ENCODE measurements at places on chromosomes 12 and 14. TPM values are rescaled to one million over a fixed set of nuclear protein-coding genes. Genes with fewer than 3 reads are reported as not detected.

GRCh38 chr12:121000530-121000929 lies 15.8 kb downstream of the C12orf43 start:
- no peak overlapping the region for H3K4me3 ChIP-seq
- DNase-seq, result no peak
- H3K27ac ChIP-seq, result no peak overlapping the region
- peaks cover 51% of the 10 kb centered on the region for H3K36me3 ChIP-seq
- no peaks in the 10 kb centered on the region for H3K4me1 ChIP-seq

- H3K27ac ChIP-seq, result no peak overlapping the region
- H3K27me3 ChIP-seq, result no peaks in the 10 kb centered on the region
- no peak for DNase-seq
- peaks cover 12% of the 10 kb centered on the region for H3K36me3 ChIP-seq
- no peaks in the 10 kb centered on the region for H3K4me1 ChIP-seq
Measured at GRCh38 chr12:63805704-63806672, 26.3 kb downstream of the RXYLT1 start.

DNA sequence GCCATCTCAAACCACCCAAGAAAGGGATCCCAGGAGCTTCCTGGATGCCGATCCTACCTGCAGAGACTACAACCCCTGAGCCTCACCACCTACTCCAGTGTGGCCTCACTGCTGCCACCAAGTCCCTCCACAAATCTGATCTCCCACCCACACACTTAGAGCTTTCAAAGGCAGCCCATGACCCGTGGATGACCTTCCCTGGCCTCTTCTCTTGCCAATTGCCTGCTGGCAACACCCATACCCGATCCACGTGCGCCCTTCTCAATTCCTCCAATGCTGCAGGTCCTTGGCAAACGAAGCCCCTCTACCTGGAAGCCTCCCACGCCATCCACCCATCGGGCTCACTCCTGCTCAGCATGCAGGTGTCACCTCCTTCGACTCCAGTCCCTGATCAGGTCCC lies 30.7 kb downstream of the HVCN1 start:
- peaks cover 18% of the 10 kb centered on the region for H3K4me1 ChIP-seq
- no peak overlapping the region for H3K27ac ChIP-seq
- DNase-seq, result no peak
- peaks cover 12% of the 10 kb centered on the region for H3K36me3 ChIP-seq
- no peak overlapping the region for H3K4me3 ChIP-seq
- H3K27me3 ChIP-seq, result no peaks in the 10 kb centered on the region

DNA sequence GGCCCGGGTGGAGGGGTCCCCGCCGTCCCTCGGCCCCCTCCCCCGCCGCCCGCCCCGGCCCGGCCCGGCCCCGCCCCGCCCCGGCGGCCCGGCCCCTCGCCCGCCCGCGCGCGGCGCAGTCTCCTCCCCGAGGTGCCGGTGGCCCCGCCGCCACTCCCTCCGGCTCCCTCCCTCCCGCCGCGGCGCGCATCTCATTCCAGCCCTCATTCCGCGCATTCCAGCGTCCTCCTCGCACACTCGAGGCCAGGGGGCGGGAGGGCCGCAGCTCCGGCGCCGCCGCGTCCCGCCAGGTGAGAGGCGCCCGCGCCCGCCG lies at the start of gene TEAD4:
TEAD4 (plus strand) TSS at position 206 of the 313 bp plus-strand sequence.
- H3K4me1 ChIP-seq, result peaks cover 28% of the 10 kb centered on the region
- no peak for DNase-seq
- no peaks in the 10 kb centered on the region for H3K36me3 ChIP-seq
- H3K27ac ChIP-seq, result no peak within 1 kb of the TSS

- DNase-seq, result peak; percentile 29
- no peak overlapping the region for H3K4me3 ChIP-seq
Measured at GRCh38 chr14:76881348-76881747, 55.1 kb downstream of the LRRC74A start.

- no peaks in the 10 kb centered on the region for H3K4me1 ChIP-seq
- H3K4me3 ChIP-seq, result no peak overlapping the region
- H3K36me3 ChIP-seq, result no peaks in the 10 kb centered on the region
- no peak overlapping the region for H3K27ac ChIP-seq
- H3K27me3 ChIP-seq, result no peaks in the 10 kb centered on the region
Measured at GRCh38 chr14:36067428-36068187, 108.9 kb downstream of the PTCSC3 start.

- no peak overlapping the region for H3K27ac ChIP-seq
- H3K4me1 ChIP-seq, result no peaks in the 10 kb centered on the region
- H3K36me3 ChIP-seq, result no peaks in the 10 kb centered on the region
- H3K27me3 ChIP-seq, result no peaks in the 10 kb centered on the region
- DNase-seq, result no peak
- H3K4me3 ChIP-seq, result no peak overlapping the region
Measured at GRCh38 chr14:30855345-30856037, 18.9 kb upstream of the COCH start.

GRCh38 chr12:118448341-118448740 lies 72.0 kb downstream of the SUDS3 start:
- H3K27ac ChIP-seq, result no peak overlapping the region
- no peaks in the 10 kb centered on the region for H3K27me3 ChIP-seq
- DNase-seq, result no peak
- no peaks in the 10 kb centered on the region for H3K36me3 ChIP-seq
- no peak overlapping the region for H3K4me3 ChIP-seq
- H3K4me1 ChIP-seq, result no peaks in the 10 kb centered on the region

Gene MIPOL1
- 3.9 TPM for polyA plus RNA-seq

Gene PRPF40B
- polyA plus RNA-seq, result 42.2 TPM

Gene ALDH2
- 172 TPM for polyA plus RNA-seq

Gene ANO6
- 21.6 TPM for polyA plus RNA-seq

Gene CAPS2
- 10.5 TPM for polyA plus RNA-seq

Gene PPM1H
- 22.0 TPM for polyA plus RNA-seq

Gene SLC10A1
- polyA plus RNA-seq, result not detected

Gene MANSC4
- polyA plus RNA-seq, result 0.62 TPM
